Tibial artery (tissue), 4 donors: ENCODE measurements at places on chromosomes 12 and 14.

DNA sequence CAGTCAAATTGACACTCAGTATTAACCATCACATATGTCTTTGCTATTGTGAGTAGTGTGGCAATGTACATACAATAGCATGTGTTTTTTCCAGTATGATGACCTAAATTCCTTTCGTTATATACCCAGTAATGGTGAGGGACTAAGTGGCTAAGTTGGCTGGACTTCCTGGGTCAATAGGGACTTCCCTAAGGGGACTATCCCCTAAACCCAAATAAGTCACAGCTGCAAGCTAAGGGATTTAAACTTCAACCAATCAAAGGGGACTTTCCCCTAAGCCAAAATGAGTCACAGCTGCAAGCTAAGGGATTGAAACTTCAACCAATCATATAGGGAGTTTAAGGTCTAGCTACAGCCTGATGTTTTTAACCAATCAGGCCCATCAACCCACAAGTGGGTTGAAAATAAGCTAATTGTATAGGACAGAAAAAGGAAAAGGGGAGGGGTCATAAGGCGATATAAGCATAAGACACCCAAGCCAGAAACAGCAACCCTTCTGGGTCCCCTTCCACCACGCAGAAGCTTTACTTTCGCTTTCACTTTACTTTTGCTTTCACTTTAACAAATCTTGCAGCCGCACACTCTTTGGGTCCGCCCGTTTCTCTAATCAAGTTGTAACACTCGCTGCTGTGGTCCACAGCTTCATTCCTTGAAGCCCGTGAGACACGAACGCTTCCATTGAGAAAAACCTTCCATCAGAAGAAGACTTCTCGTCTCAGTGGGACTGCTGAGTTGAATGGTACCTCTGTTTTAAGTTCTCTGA, 404.4 kb downstream of the FLRT2 start:
- DNase-seq = no peak

DNA sequence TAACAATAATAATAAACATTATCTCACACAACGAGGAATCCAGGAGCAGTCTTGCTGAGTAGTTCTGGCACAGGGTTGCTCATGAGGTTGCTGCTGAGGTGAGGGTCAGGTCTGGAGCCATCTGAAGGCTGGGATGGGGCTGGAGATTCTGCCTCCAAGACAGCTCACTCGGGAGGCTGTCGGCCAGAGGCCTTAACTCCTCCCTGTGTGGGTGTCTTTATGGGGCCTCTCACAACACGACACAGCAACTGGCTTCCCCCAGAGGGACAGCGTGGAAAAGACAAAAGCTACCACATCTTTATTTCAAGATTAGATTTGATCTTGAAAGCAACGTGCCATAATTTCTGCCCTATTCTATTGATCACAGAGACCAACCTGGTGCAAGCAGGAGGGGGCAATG, 7.2 kb upstream of the CD4 start:
- no peak for DNase-seq

DNA sequence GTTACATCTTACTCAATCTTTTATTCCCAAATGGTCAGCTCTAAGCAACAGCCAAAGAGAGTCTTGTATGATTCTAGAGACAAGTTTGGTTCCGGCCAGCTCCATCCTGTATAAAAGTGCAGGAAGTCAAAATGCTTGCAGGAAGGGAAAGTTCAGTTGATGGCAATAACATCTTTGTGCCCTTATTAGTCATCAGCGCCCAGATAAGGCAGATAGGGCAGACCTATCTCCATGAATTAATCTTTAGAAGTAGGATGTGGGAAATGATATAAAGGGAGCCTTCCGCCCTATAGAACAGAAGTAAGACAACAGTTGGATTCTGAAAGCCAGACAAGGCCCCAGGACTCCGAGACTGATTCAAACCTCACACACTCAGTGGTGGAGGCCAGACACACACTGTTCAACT, 6.4 kb downstream of the GNS start:
- no peak for DNase-seq

- DNase-seq = peak; percentile 94
These were observed 14.8 kb downstream of the PROX2 start for GRCh38 chr14:74860899-74861733.

GRCh38 chr14:94192536-94192935, 18.4 kb downstream of the PPP4R4 start:
- DNase-seq = no peak

DNA sequence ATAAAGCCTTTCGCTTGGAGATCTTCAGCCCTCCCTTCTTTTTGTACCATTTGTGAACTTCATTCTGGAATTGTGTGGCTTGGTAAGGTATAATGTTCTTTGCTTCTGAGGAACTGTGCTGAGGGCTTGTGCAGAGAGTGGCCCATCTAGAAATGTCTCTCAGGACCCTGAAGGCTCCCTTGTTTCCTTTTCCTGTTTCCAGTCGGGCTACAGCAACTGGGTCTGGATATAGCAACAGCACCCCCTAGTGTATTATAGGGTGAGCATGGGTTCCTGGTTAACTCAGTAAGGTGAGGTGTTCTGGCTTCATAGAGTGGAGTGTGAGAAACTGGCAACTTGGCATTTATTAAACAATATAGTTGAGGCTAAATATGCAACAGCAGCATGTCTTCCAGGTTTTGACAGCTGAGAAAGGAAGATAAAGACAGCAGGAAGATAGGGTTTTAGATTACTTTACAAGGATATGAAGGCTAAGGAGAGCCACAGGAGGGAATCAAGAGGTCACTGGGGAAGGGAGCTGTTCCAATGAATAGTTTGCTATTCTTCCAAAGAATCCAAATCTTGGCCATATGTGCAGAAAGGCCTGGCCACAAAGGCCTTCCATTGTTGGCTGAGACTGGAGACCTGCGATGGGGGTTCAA, 49.1 kb upstream of the RNU6-8 start:
- no peak for DNase-seq

- no peak for DNase-seq
These were observed 42.1 kb upstream of the MTERF2 start for GRCh38 chr12:107029081-107029480.

DNA sequence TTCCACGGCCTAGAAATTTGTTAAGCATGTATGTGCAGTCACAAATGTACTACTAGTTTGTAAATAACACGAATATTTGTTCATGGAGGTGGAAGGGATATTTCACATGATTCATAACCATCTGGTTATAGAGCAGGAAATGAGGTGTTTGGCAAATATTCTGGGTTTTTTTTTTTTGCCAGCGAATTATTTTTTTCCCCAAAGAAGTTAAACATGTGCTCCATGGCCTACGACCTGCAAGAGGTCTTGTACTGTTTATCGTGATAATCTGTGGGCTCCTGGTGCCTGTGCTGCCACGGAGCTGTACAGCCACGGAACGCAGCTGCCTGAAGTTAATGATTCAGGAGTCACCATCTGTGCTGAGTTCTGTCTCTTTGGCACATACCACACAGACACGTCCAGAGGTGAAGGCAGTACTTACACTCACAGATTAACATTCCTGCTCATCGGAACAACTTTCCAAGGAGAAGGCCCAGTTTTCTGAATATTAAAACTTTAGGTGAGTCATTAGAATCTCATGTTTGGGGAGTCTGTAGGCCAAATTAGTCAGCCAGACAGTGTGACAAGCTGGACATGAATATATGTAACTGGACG, 156.3 kb downstream of the TMX1 start:
- peak; percentile 38 for DNase-seq

GRCh38 chr12:66915306-66915904, 236.5 kb upstream of the GRIP1 start:
- DNase-seq = no peak
